ENCODE measurements at places on chromosomes 3 and 15. TPM values are rescaled to one million over a fixed set of nuclear protein-coding genes. Genes with fewer than 3 reads are reported as not detected.

KNG1 gene
- total RNA-seq: not detected

GOLGA8M gene
- 16.0 TPM for total RNA-seq

SUCNR1 gene
- total RNA-seq: 2.5 TPM

CLDN18 gene
- total RNA-seq: 0.09 TPM

EFHB gene
- 8.4 TPM for total RNA-seq
